Stimulated activated CD4-positive, alpha-beta T cell treated with anti-CD3 and anti-CD28 coated beads, Interleukin-15, amount 100 ng/mL, for 48 hours (primary cell): ENCODE measurements at places on chromosomes 11 and 22.

DNA sequence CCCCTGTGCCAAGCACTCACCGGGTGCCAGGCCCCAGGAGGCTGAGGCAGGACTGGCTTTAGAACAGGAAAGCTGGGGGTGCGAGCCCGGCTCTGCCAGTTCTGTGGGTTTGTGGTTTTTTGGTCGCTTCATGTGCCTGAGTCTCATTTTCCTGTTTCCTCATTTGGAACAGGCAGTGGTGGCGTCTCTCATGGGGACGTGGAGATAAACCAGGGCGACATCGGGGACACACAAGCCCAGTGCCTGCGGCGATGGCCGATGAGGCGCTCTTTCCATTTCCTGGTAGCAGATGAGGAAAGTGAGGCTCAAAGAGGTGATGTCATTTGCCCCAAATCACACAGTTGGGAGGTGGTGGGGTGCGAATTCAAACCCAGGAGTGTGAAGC is 20.8 kb upstream of the CHKA start:
- DNase-seq, result peak; percentile 57

- DNase-seq, result no peak
Observed at GRCh38 chr11:1049911-1050580, 13.5 kb upstream of the MUC6 start.

DNA sequence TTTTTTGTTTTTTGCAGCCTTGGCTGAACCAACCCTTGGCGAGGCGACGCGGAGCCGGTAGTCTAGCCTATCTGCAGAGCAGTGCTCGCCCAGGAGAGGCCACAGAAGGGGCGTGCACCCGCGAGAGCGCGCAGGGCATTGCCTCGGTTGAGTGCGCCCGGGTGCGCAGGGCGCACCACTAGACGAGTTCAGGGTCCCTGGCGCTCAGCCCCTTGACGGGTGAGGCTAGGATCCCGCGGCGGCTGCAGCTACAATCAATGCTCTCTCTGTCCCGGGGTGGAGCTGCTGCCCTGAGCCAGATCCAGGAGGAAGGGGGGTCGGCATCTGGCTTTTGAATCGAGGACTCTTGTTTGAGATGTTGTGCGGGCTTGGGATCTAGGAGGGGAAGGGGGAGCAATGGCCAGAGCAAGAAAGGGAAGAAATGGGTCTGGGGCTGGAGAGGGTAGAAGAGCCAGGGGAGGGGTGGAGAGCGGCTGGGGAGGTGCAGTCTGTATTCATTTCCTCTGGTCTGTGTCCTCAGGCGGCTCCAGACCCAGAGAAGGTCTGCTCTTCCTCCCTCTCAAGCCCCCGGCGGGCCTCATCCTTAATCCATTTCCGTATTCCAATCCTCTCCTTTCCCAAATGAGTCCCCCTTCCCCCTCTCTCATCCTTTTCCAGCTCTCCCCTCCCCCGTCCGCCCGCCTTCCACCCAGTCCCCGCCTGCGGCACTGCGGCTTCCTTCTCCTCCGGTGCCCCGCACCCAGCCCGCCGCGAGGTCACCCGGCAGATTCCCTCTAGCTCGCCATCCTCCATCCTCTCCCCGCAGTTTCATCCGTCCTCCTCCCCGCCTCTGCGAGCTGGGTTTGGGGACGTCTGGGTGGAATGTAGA is 797 bp downstream of the THY1 start:
- DNase-seq, result no peak

DNA sequence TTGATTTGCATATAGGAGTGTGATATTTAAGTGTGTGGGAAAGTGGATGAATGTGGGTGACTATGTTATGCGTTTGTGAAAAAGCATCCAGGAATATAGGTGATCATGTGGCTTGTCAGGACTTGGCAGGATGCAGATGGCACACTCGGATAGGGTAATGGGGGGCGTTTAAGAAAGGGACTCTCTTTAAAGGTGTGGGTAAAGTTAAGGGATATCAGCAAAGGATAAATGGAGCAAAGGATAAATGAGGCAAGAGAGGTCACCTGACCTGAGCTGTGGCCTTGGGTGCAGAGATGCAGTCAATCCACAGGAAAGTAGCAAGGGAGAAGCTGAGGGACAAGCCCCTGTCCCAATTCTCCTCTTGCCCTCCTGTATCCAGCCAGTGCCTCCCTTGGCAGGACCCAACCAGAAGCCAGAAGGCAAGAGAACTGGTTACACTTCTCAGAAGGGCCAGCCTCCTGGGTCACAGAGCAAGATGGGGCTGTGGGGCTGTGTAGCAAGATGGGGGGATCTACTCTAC is 47.5 kb upstream of the GRAMD1B start:
- DNase-seq, result no peak

DNA sequence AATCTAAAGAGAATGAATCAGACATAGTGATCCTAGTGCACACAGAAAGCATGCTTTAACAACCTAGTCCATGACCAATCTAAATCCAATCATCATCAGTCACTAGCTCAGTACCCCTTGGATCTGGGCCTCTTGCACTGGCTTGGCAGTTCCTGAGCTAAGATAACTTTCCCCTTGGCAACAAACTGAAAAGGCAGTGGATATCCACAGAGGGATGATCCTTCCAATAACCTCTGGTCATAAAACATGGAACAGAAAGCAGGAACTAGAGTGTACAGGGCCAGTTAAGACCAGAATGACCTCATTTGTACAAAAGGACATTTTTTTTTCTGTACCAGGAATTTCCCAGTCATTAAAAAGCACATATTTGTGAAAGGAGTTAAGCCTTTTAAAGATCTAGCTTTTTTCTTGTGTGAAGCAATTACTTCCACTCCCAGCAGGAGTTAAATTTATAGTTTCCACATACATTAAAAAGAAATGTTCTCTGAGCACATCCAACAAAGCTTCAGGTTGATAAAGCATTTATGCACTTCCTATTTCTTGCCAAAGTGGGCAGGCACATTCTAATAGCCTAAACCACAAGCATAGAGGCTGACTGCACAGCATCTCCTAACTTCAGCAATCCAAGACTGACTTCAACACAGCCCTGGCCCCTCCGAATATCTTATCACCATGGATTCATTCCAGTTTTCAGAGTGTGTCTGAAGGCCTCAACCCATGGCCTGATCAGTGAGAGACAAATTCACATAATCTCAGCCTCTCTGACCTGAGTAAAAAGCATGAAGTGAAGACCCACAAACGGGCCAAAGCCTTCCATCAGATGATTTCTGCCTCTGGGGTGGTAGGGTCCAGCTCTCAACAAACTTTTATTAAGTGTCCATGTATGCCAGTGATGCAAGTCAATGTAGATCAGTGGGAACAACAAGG is 29.9 kb downstream of the GUCY1A2 start:
- DNase-seq, result no peak

DNA sequence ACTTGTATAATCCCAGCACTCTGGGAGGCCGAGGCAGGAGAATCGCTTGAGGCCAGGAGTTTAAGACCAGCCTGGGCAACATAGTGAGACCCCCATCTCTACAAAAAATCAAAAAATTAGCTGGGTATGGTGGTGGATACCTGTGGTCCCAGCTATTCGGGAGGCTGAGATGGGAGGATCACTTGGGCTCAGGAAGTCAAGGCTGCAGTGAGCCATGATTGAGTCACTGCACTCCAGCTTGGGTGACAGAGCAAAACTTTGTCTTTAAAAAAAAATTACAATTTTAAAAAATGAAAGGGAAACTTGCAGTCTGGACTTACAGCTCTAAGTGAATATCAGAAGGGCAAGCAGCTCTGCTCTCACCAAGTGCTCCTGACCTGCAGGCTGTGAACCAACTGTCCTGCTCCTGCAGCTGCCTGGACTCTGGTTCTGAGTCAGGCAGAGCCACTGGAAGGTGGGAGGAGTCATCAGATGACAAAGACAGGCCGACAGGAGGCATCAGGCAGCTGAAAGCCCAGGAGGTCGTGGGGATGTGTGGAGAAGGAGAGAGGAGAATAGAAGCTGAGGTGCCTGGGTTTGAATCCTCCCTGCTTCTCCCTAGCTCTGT is 9.6 kb downstream of the SMTNL1 start:
- DNase-seq, result no peak

DNA sequence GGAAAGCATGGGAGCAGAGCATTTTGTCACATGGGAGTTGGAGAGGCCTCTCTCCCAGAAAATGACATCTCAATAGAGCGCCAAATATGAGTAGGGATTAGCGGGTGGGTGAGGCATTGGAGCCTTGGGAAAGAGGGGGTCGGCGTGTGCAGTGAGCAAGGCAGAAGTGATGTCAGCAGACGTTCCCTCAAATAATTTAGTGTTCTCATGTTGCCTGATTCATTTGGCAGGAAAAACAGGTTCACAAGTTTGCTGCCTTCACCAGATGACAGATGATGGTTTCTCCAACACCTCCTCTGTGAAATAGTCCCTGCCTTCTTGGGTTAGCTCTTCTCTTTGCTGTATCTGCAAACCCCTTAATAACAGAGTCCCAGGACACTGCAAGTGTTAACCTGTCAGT is 118.5 kb upstream of the ARHGAP20 start:
- DNase-seq, result no peak

DNA sequence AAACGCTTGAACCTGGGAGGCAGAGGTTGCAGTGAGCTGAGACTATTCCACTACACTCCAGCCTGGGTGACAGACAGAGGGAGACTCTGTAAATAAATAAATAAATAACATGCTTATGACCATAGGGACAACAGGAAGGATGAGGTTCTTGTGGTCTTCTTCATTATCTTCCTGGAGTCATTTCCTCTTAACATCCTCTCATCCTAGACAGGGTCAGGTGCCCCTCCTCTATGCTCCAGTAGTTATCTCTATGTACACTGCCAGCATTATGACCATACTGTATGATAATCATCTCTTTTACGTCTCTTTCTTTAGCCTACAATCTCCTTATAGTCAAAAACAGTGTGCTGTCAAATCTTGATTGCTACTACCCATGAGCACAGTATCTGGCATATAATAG is 17.7 kb downstream of the RAB30 start:
- DNase-seq, result no peak

GRCh38 chr11:45475173-45475572 is 189.0 kb upstream of the SYT13 start:
- DNase-seq, result no peak

GRCh38 chr11:106156290-106156937 is 79.0 kb downstream of the AASDHPPT start:
- DNase-seq, result no peak

- DNase-seq, result no peak
Observed at GRCh38 chr11:64564947-64565889, 25.8 kb upstream of the SLC22A12 start.

GRCh38 chr11:94472916-94473799 is 20.5 kb downstream of the MRE11 start:
- DNase-seq, result no peak

DNA sequence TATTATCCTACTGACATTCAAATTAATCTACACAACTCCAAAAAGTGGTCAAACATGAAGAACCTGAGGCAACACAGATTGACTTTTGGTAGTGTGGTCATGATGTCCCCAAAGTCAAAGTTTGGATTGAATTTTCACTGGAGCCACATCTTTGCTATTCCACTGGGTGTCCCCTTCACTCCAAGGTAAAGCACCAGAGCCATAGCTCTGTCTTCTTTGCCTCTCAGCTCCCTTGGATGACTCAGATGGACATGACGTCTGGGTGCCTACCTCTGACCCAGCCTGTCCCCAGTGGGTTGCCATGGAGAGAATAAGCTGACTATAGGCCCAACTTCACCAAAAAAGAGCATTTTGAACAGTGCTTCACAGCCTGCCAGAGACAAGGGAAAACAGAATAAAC is 57.4 kb upstream of the ARHGAP42 start:
- no peak for DNase-seq

GRCh38 chr22:18994701-18995326 is 58.7 kb upstream of the PRODH start:
- DNase-seq, result no peak

DNA sequence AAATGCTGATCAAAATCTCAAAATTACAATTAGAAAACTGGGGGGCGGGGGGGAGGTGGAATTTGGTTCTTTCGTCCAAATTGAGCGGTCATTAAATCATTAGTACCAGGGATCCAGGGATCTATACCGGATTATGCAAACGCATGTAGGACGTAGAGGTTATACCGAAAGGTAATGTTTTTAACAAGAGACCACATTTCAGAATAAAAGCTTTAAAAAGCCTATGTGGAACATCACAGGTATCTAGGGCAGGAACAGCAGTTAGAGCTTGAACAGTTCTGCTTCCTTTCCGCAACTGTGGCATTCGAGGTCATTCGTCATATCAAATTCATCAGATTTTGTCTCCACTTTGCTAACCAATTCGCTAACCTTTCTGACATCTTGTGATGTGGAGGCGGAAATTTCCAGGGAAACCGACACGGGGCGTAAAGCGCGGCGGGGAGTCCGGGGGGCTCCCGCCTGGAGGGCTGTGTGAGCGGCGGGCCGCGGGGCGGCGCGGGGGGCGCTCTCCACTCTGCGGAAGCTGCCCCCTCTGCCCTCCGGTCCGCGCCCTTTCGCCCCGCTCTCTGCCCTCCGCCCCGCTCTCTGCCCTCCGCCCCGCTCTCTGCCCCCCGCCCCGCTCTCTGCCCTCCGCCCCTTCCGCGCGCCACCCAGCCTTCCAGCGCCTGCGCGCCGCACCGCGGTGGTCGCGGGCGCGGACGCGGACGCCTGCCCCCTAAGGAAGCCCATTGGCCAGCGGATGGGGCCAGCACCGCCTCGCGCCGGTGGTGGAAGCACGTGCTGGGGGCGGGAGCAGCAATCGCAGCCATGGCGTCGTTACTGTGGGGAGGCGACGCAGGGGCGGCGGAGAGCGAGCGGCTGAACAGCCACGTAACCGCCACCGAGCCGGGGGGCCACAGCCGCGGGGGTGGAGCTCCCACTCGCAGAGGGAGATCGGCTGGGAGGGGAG is at the start of gene DDX25:
Gene DDX25 (plus strand): TSS at position 798 of the 949 bp plus-strand sequence. CDS start 10 bp downstream, at position 808.
- no peak for DNase-seq
